ENCODE measurements at places on chromosomes 16 and 17. TPM values are rescaled to one million over a fixed set of nuclear protein-coding genes. Genes with fewer than 3 reads are reported as not detected.

- DNase-seq = no peak
These were observed 178.3 kb upstream of the CHMP6 start for GRCh38 chr17:80813318-80813717.

GRCh38 chr16:81448154-81449131 is 3.8 kb downstream of the CMIP start:
- peak; percentile 27 for DNase-seq

DNA sequence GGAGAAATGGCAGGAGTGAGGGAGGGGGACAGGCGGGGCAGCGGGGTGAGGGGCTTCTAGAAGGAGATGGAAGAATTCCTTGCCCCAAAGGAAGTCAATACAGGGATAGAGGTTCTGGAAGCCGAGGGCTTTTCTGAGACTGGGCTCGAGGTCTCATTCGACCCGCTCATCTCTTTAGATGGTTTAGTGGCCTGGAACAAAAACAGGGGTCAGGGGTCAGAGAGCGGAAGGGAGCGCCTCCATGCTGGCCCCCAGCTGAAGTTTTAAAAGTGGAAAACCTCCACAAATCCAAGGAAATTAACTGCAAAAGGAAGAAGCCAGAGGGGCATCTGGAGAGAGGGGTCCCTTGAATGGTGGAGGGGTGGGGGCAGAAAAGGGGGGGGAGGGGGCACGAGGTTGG is 72.5 kb downstream of the SRCIN1 start:
- no peak for DNase-seq

Gene RPRML
- not detected for total RNA-seq

Gene KRT9
- total RNA-seq = 1.0 TPM

DNA sequence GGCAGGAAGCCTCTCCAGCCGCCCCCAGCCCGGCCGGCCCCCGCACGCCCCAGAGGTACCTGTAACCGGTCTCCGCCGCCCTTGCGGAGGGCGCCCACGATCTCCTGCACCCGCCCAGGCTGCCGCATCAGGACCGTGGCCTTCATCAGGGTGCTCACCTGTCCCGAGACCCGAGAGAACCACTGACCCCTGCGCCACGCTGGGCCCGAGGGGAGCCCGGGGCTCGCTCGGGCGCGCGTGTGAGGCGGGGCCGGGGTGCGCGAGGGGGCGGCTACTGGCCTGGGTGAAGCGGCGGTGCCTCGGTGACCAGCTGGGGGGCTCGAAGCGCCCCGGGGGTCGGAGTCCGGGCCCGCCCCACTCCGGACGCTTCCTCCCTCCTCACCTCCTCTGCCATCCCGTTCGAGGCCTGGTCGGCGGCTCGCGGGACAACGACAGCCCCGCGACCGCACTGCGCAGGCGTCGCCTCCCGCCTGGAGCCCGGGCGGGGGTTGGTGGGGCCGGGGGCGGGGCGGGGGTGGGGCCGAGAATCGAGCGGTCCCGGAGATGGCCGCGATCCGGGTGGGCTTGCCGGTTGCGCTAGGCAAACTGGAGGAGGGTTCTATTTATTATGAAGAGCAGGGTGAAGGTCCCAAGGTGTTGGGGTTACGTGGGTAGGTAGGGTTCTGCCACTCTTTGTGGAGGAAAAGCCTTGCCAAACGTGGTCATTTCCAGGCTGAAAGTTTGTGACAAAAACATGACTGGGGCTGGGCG is at the start of gene NT5C3B:
NT5C3B (minus strand) TSS at position 433 of the 750 bp plus-strand sequence; CDS start at position 394, 39 bp downstream.
- DNase-seq = no peak

GRCh38 chr17:79459003-79459655 is 151.7 kb downstream of the RBFOX3 start:
- no peak for DNase-seq

DNA sequence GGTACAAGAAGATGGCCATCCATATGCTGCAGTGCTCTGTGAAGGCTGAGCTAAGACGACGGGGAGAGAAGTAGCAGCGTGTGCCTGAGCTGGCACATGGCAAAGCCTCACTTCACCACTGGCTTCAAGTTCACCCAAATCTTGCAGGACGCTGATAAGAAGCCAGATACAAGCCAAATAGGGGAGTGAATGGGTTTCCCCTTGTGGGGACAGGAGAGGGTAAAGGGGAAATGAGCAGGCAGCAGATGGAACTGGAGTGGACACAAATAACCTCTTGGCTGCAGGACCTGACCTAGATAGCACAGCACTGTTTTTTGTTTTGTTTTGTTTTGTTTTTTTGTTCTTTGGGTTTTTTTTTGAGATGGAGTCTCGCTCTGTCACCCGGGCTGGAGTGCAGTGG is 21.0 kb upstream of the PITPNA start:
- no peak for DNase-seq

DNA sequence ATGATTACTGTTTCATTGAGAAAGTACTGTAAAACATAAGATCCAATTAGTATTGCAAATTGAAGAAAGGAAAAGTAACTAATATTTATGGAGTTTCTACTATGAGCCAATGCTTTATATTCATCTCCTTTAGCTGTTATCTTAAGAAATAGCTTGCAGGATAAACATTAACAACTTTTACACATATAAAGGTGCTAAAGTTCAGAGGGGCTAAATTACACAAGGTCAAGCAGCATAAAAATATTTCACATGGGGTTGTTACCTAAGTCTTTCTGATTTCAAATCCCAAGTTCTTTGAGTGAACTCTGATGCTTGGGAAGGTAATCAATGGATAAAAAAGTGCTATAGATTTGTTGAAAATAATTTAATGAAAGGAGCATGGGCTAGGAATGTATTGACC is 765.5 kb downstream of the CDH8 start:
- no peak for DNase-seq

DNA sequence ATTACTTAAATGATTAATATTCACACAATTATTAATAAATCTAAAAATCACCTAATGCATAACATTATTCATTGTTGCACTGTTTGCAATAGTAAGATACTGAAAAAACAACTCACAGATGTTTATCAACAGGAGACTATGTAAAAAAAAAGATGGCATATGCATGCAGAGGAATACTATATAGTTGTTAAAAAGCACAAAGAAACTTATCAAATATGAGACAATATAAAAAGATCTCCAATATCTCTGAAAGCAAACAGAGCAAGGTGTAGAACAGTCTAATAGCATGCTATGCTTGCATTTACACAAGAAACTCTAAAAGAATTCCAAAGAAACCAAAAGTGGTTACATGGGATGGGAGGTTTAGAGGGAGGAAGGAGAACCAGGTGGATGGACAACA is 3.7 kb downstream of the RNF157 start:
- DNase-seq = no peak

- no peak for DNase-seq
These were observed 1.4 kb downstream of the MCRIP2 start for GRCh38 chr16:643050-643368.

DNA sequence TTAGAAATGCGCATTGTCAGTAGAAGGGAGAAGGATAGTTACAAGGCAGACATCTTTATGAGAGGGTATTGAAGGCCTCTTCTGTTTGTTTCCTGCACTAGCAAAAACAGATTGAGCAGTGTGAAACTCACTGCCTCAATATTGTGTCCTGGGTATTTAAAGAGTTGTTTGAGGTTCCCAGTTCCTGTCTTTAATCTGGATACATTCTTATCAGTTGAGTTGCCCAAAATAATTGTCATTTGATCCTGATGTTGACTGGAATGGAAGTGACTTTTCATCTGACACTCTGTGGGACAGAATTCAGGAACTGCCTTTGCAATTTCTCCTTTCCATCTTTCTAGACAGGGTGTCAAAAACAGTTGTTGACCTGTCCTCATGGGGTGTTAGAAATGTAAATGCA is 1.7 kb downstream of the ATP6V0A1 start:
- DNase-seq = no peak

Gene GOSR1
- 33.6 TPM for total RNA-seq

DNA sequence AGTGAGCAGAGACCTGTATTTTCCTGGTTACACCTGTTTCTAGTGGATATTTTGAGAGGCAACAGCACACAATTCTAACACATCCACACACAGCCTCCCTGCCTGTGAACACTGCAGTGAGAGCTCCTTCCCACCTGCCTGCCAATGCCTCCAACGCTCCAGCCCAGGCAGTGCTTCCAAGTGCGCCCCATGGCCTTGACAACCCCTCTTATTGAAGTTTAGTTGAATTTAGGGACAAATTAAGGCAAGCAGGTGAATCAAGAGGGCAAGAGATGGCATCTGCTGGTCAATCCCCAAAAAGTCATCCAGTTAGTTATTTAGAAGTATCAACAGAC is 4.7 kb upstream of the MXRA7 start:
- no peak for DNase-seq

- peak; percentile 65 for DNase-seq
These were observed 180.1 kb downstream of the SPECC1 start for GRCh38 chr17:20189302-20189701.

Data from foreskin keratinocyte (primary cell).